Kidney (tissue), 22 donors: ENCODE measurements at places on chromosomes 7 and 10. TPM values are rescaled to one million over a fixed set of nuclear protein-coding genes. Genes with fewer than 3 reads are reported as not detected.
A peak's percentile ranks its signal among the peaks of the same experiment; 100 is the strongest.

The ZNF488 gene
- 4.0 TPM for polyA plus RNA-seq

The EGR2 gene
- 0.30 TPM for polyA plus RNA-seq

The OPALIN gene
- not detected for polyA plus RNA-seq

The GPNMB gene
- 43.9 TPM for polyA plus RNA-seq

DNA sequence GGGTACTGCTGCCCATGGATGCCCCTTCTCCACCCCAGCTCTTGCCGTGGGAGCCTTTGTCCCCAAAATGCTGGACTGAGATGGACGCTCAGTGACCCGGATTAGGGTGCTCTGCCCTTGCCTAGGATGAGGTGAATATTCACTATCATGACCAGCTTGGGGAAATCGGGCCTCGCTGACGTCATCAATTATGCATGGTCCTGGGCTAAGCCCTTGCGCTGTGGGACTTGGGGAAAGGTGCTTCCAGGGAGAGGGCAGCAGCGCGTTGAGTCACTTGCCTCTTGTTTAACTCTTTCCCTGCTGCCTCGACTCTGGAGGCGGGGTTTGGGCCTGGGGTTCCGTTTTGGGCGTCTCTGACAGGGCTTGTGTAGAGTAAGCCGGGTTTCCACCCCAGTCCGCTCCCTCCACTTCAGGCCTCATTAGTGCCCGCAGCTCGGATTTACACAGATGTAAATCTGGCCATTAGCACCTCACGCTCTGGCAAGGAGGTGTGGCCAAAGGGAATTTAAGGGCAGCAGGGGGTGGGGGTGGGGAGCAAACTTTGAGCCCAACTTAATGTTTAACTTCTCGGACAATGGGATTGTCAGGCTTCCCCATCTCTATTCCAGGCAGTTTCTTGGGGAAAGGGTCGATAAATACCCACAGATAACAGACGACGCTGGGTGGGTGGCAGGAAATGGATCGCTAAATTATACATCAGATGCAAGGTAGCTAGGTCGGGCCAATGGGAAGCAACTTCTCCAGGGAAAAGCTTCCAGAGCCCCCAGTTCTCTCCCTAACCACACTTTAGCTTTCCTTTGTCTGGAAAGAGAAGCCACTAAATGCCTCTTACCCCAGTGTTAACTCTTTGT is 51.3 kb upstream of the TCF7L2 start:
- peak; percentile 80 for DNase-seq

GRCh38 chr7:299169-299568 is 9.2 kb downstream of the FOXL3 start:
- DNase-seq: no peak

DNA sequence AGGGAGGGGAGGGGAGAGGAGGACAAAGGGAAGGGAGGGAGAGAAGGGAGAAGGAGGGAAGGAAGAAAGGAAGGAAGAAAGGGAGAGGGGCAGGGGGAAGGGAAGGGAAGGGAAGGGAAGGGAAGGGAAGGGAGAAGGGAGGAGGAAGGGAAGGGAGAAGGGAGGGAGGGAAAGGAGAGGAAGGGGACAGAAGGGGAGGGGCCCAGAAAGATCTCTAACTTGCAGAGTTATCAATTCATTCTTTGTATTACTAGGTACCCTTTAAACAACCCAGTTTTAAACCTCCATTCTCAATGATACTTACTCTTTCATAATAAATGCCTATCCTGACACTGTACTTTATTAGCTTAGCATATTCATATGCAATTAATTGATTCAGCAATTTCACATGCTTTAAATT is 192.0 kb downstream of the ELMO1 start:
- DNase-seq: no peak

DNA sequence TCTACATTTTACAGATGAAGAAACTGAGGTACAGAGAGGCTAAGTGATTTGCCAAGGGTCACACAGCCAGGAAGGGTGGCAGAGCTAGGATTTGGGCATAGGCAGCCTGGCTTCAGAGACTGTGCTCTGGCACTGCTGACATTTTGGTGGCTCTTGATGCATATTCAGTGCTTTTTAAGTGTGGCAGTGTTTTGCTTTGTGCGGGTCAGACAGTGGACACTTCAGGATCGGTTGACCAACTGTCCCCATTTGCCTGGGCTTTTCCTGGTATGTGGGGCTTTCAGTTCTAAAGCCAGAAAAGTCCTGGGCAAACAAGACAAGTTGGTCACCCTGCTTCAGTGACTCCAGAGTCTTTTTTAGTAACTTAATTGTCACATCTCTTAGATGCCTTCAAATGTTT is 35.0 kb downstream of the SUFU start:
- DNase-seq: no peak

DNA sequence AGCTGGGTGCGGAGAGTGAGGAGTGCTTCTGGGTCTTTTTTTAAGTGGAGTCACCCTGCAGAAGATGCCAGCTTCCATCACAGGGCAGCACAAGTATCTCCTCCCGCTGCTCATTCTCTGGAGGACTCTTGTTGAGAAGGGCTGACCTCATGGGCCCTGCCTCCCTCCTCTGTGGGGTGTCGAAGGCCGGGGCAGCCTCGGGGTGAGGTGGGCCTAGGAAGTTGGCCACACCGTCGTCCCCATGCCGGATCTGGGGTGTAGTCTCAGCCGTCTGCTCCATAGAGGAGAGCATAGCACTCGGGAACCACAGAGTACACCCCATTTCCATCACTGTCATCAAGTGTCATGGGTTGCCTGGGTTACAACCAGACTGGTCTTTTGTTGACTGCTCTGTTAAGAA is 85.0 kb downstream of the TRRAP start:
- no peak for DNase-seq

DNA sequence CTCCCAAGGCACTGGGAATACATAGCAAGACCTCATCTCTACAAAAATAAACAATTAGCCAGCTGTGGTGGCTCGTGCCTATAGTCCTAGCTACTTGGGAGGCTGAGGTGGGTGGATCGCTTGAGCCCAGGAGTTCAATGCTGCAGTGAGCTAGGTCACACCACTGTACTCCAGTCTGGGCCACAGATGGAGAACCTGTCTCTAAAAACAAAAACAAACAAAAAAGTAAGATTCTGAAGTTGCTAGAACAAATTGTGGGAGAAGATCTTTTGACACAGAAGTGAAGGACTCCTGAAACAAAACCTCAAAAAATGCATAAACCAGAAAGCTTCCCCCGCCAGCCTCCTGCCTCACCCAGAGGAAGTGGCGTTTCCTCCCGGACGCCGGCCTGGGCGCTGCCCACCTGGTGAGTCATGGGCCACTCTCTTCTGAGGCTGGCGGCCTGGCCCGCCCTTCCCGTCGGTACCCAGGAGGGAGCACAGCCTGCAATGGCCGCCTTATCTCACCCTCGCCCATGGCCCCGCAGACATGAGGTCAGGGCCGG is 25.4 kb upstream of the ELN start:
- no peak for DNase-seq

- no peak for DNase-seq
These were observed 97.6 kb downstream of the SEM1 start for GRCh38 chr7:96612034-96612433.

DNA sequence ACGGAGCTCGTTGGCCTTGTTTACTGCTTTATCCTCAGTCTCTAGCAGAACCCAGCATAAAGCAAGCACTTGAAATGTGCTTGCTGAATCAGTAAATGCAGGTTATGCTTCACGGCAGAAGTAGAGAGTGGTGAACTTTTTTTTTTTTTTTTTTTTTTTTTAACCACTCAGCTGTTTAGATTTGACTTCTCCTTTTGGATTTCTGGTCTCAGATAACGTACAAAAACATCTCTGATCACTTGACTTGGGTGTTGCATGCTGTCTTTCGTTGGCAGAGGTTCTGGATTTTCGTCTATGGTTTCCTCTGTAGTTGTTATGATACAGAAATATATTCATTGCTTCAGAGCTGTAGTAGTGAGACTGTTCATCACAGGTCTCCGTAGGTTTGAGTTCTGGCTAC is 242.5 kb upstream of the HABP2 start:
- no peak for DNase-seq

DNA sequence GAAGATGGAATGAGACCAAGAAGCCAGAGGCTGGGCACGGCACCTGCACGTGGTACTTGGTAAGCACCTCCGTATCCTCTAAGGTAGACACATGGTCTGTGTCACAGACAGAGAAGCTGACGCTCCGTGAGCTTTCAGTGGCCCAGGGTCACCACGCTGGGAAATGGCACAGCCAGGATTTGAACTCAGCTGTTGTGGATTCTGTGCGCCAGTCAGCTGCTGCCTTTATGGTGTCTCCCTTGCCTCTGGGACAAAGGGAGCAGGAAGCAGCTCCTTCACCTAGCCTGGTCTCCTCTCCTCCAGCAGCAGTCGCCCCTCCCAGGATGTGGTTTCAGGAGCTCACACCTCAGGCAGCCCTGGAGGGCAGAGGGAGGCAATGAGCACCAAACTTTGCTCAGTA is 110.8 kb downstream of the ARHGAP22 start:
- DNase-seq: no peak

GRCh38 chr7:151757274-151757673 is 119.6 kb downstream of the PRKAG2 start:
- no peak for DNase-seq

DNA sequence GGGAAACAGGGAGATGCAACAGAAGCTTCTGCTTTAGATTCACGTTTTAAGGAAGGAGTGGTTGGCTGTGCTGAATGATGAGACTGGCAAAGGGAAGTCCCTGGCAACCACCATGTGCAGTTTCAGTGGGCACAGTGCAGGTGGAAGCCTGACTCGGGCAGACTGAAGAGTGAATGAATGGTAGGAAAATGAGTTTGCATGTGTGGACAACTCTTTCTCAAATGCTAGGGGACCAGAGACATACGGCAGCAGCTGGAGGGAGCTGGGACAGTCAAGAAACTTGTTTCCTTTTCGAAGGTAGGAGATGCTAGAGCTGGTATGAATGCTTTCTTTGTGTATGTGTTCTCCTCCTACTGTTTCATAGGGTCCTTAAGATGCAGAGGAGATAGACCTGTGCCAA is 29.0 kb downstream of the PODXL start:
- DNase-seq: no peak

DNA sequence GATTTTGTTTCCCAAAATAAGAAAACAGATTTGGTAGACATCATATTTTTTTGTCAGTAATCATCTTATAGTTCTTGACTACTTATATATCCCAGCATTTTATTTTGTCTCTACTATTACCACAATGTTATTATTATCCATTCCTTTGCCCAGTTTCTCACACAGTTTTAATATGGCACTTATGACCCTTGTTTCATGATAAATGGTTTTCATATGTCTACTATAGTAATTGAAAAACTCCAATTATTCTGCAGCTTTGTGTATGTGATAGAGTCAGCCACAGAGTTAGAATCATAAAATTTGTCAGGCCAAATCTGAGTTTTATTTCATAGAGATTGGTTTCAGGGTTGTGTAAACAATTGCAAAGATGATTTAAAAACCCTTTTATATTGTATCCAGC is 203.9 kb downstream of the MALRD1 start:
- DNase-seq: no peak

- peak; percentile 71 for DNase-seq
These were observed 35.0 kb downstream of the LAMB4 start for GRCh38 chr7:108094933-108095710.

GRCh38 chr7:151129117-151129959 is 38.2 kb downstream of the GBX1 start:
- no peak for DNase-seq

- no peak for DNase-seq
These were observed 8.9 kb downstream of the SH2B2 start for GRCh38 chr7:102295346-102296178.

GRCh38 chr7:79272066-79272669 is 181.3 kb downstream of the MAGI2 start:
- peak; percentile 64 for DNase-seq

DNA sequence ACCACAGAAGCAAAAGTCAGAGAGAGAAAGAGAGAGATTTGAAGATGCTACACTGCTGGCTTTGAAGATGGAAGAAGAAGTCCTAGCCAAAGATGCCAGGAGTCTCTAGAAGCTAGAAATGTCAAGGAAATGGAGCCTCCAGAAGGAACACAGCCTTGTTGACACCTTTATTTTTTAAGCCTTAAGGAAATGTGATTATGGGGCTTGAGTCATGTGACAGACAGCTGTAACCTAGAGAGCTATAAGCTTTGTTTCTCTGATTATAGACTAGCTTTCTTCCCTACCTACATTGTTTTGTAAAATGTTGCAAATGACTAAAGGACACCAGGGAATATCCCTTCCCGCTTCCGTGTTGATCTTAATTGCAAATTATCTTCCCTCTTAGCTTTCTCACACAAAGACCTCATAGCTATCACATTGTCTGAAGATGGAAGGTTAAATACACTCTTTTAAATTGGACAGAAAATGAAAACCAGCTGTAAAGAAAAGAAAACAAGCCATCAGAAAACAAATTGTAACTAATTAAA is 199.9 kb downstream of the ARHGAP12 start:
- DNase-seq: no peak

DNA sequence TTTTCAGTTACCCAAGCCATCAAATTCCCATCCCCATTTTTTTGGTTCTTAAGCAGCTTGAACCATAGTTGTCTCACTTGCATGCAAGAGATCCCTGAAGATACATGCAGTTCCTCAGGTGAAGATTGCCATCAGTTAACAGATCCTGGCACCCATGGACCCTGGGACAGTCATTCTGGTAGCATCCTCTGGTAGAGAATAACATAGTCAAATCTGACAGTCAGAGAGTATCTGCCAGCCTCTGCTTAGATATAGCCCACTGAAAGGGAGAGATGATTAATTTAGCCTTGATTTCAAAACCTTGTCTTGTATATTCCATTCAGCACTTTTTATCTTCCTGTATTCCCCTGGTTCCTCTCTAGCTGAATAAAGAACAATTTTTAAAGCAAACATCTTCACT is 280.4 kb downstream of the KCNMA1 start:
- no peak for DNase-seq

- no peak for DNase-seq
These were observed 41.9 kb downstream of the NKX6-2 start for GRCh38 chr10:132743925-132744490.

- DNase-seq: no peak
These were observed 89.6 kb downstream of the USP6NL start for GRCh38 chr10:11521860-11522259.

DNA sequence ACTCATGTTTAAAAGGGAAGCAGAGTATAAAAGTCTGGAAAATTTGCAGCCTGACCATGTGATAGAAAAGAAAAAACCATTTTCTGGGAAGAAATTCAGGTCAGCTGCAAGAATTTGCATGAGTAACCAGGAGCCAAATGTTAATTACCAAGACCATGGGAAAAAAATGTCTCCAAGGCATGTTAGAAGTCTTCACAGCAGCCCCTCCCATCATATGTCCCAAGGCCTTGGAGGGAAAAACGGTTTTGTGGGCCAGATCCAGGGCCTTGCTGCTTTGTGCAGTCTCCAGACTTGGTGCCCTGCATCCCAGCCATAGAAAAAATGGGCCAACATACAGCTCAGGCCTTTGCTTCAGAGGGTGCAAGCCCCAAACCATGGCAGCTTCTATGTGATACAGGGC is 1019.6 kb upstream of the SORCS1 start:
- no peak for DNase-seq

GRCh38 chr7:144834641-144835144 is 1.2 kb downstream of the TPK1 start:
- no peak for DNase-seq
